T-helper 22 cell (primary cell): ENCODE measurements at places on chromosomes 7 and 10.

DNA sequence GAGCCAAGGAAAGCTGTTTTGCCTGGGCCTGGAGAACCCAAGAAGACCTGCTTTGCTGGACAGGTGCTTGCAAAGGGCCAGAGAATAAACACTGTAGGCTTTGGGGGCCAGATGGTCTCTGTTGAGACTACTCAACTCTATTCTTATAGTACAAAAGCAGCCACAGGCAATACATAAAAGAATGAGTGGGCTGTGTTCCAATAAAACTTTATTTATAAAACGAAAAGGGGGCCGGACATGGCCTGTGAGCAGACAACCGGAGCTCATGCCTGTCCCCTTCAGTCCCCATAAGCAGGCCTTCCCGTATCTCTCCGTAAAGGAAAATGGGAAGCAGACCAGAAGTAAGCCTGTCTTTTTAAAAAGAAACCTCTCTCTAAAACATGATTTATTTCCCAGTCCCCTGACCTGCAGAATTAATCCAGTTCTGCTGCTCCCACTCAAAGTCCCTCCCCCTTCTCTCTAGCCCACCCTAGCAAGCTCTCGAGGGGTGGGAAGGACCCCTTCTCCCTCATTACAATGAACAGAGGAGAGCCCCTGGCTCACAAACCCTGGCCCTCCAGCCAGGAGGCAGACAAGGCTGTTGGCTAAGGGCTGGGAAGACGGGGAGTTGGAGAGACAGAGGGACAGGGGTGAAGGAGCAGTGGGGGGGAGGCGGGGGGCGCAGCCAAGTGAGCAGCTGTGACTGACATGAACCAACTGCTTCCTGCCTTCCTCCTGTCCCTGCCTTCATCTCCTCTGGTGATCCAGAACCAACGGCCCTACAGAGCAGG is 177.8 kb downstream of the NEURL1 start:
- no peak for DNase-seq

- DNase-seq, result no peak
These were observed 282.5 kb upstream of the TEX47 start for GRCh38 chr7:89077992-89078391.

DNA sequence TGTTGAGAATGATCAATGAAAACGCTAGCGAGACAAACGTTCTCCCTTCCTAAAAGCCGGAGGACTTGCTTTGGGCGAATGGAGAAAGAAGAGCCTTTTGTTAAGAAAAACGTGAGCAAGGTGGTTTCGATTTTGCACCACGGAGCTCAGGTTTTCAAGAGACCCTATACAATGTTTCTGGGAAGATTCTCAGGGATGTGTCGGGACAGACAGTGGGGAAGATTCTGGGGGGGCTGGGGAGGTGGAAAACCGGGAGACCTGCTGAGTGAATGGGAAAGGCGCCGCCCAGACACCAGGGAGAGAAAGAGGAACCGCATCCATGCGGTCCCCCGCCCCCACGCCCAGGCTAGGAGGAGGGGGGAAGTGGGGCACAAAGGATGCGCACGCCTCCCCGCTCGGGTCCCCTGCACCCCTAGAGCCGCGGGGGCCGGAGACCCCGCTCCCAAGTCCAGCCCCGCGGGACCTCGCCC is 745 bp downstream of the YWHAG start:
- peak; percentile 21 for DNase-seq

DNA sequence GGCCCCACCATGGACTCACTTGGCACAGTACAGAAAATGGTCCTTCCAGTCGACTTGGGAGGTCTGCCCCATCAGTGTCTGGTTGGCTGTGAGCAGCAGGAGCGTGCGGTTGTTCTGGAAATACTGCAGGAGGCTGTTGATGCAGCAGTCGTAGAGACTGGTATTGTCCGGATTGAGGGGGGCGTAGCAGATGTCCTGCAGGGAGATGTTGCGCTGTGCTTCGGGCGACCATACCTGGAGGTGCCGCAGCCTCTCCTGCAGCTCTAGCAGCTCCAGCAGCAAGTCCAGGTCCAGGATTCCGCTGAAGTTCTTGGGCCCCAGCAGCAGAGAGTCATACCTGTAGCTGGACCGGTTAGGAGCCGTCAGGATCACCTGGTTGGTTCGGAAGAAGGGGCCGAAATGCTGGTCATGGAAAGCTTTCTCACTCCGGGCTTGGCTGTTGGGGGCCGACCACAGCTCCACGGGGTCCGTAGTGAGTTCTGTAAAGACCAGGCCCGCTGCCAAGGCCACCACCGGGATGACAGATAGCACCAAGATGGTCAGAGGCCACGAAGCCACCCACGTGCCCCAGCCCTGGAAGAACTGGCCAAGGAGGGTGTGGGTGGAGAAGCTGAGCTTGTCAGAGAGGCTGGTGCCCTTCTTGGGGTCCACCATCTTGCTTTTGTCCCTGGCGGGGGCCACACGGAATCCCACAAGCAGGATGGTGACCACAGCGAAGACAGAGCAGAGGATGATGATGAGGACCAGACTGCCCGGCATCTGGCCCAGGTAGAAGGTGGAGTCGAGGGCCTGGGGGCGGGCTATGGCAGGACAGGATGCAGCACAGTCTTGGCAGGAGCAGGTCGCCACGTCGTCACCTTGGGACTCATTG is 2.1 kb downstream of the NPC1L1 start:
- no peak for DNase-seq

DNA sequence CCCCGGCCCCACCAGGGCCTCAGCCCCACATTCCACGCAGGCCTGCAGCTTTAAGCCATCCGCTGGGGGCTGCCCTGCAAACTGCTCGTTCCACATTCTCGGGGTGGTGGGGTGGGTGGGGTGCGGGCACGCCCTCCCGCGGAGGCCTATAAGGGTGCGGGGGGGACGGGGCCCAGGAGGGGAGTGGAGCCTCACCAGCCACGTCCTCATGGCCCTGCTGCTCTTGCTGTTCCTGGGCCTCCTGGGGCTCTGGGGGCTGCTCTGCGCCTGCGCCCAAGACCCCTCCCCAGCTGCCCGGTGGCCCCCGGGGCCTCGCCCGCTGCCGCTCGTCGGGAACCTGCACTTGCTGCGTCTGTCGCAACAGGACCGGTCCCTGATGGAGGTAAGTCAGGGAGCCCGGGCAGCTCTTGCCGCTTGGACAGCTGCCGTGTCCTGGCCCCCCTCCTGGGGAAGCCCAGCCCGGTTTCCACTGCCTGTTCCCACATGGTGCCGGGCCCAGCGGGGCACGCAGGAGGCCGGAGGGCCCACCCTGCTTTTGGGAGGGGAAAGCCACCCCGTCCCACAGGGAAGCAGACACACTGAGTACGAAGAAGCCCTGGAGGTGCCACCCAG is at the start of gene CYP2W1:
Gene CYP2W1, plus strand, starts transcription at position 178 of the 612 bp plus-strand sequence. Its CDS starts 31 bp downstream, at position 209.
- DNase-seq, result no peak

- no peak for DNase-seq
These were observed 116.1 kb upstream of the ZMIZ1 start for GRCh38 chr10:78952686-78953085.

- DNase-seq, result no peak
These were observed 13.2 kb upstream of the PRKAR1B start for GRCh38 chr7:739983-740942.

DNA sequence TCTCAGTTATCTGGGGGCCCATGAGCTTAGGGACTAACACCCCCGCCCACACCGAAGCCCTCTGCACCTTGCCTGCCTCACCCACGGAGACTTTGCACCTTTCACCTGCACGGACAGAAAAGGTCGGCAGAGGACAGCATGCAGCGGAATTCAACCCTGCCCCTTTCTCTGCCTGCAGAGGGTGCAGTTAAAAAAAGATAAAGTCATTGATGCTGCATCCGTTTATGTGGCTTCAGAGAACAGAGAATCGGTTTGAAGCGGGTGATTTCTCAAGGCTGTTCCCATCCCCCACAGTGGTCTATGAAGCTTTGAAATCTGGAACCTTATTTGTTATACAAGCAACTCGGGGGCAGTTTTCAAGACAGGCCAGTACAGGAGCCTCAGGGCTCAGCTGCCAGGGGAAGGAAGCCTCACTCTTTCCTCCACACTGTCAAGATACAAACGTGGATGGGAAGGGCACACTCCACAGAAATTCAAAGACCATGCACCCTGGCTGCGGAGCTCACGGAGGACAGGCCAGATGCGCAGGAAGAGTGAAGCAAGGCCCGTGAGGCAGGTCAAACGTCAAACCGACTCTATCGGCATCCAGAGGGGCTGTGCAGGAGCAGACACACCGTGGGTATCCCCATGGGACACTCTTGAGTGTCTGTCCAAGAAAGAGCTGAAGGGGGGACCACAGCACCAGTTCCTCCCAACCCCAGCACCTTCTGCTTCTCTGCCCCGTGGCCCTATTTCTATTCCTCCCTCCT is 66.3 kb downstream of the INSIG1 start:
- DNase-seq, result no peak

DNA sequence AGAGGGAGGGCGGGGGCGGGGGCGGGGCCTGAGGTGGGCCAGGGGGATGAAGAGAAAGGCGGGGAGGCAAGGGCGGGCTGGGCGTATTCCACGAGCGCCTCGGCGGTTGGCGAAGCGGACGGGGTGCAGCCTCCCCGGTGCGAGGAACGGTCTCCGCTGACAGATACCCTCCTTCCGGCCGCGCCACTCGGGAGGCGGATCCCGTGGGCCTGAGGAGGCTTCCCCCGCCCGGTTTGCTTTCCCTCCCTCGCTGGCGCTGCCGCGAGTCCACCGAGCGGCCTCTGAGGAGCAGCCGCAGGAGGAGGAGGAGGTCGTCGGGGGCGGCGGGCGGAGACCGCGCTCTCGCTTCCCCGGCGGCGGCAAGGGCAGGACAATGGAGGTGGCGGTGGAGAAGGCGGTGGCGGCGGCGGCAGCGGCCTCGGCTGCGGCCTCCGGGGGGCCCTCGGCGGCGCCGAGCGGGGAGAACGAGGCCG is at the start of gene TRIM24:
Gene TRIM24, plus strand, starts transcription at position 84 of the 473 bp plus-strand sequence. Its CDS starts 290 bp downstream, at position 374.
- DNase-seq, result no peak

DNA sequence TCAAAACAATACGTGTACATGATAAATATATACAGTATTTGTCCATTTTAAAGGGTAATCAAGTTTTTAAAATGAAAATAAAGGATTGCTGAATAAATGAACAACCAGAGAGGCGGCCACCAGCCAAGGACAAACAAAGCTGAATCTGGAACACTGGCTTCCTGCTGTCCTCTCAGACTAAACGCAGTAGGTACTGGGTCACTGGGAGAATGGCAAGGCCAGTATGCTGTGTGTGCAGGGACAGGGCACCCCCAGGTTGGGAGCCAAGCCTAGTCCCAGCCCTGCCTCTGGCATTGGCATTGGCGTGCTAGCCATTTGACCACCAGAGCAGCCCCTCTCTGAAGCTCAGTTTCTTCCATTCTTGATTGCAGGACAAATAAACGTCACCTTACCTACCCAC is 33.8 kb downstream of the DLG5 start:
- no peak for DNase-seq

DNA sequence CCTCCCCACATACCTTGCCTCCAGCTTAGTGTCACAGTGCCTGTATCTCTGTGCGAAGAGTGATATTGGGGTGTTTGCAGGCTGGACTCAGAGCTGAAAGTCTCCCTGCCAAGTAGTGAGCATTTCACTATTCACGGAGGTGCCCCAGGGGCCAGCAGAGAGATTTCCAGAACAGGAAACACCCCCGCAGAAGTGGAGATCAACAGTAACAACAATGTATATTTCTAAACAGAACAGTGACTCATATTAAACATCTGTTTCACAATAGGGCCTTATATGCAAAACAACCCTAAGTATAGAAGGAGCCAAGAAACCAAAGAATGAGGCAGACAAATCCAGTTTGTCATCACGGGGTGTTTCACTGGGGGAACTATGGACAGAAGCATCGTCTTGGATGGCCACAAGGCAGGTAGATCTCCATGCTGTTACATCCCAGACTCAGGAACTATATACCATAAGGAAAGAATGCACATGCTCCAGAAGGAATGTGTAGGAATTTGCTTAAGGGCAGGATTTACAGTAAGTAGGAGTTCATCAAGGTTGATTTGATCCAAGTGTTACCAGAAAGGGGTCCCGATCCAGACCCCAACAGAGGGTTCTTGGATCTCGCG is 29.3 kb upstream of the CCL24 start:
- DNase-seq, result no peak

DNA sequence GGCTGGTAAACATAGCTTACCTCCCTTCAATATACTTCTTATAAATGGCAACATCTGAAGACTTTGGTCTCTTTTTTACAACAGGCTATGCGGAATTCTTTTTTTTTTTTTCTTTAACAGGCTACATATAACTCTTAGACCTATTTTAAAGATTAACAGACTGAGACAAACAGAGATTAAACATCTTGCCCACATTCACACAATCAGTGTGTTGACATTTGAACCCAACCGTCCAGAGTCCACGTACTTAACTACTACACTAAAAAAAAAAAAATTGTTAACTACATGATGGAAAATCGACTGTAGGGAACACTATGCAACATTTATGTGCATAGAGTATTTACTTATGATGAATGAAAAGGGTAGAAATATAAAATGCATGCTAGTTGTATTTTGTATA is 298.5 kb downstream of the ELMO1 start:
- DNase-seq, result no peak

- peak; percentile 10 for DNase-seq
These were observed 1041.8 kb downstream of the GATA3 start for GRCh38 chr10:9096288-9096687.

- DNase-seq, result no peak
These were observed 18.1 kb downstream of the VIPR2 start for GRCh38 chr7:159126311-159127260.

- DNase-seq, result no peak
These were observed 219.2 kb downstream of the C7orf25 start for GRCh38 chr7:42692621-42693020.

- no peak for DNase-seq
These were observed 8.5 kb downstream of the ZDHHC16 start for GRCh38 chr10:97454330-97455036.

GRCh38 chr7:157339777-157340677 is 3.2 kb downstream of the DNAJB6 start:
- peak; percentile 34 for DNase-seq

- DNase-seq, result no peak
These were observed 16.9 kb upstream of the CDK14 start for GRCh38 chr7:90579181-90579688.
